Esophagus squamous epithelium (tissue), 5 donors: ENCODE measurements at places on chromosomes 2 and 18.

- no peak for DNase-seq
These were observed 31.1 kb downstream of the HK2 start for GRCh38 chr2:74864728-74865722.

- no peak for DNase-seq
These were observed 20.2 kb upstream of the SFXN5 start for GRCh38 chr2:73091696-73092095.

- DNase-seq: no peak
These were observed 81.2 kb downstream of the INSIG2 start for GRCh38 chr2:118169359-118170005.

GRCh38 chr2:241036397-241036963 lies 38.1 kb downstream of the SNED1 start:
- no peak for DNase-seq

GRCh38 chr18:9989481-9989880 lies 75.7 kb downstream of the VAPA start:
- no peak for DNase-seq
